Heart left ventricle (tissue), 16 donors: ENCODE measurements at places on chromosomes 7 and 10. TPM values are rescaled to one million over a fixed set of nuclear protein-coding genes. Genes with fewer than 3 reads are reported as not detected.

Gene FAM237B
- polyA plus RNA-seq = not detected

Gene DENND2A
- 6.2 TPM for polyA plus RNA-seq

Gene SFTPD
- polyA plus RNA-seq = 0.27 TPM

Gene C10orf90
- not detected for polyA plus RNA-seq

Gene XRCC2
- 0.14 TPM for polyA plus RNA-seq

Gene TMEM168
- polyA plus RNA-seq = 6.7 TPM

Gene SUGCT
- polyA plus RNA-seq = 4.2 TPM

DNA sequence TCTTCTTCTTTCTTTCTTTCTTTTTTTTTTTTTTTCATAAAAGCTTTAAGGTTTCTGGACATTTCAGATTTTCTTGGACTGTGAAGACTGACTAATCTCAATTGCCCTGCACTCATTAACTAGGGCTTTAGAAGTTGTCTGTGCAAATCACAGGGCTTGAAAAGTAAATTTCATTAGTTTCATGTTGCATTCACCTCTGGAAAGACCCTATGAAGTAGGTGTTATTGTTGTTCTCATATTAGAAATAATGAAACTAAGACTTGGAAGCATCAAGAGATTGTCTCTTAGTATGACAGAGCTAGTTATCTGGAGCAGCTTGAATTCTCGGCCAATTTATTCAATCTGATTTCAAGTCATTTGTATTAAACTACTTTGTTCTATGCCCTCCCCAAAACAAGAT, 28.2 kb upstream of the SEMA3D start:
- no peaks in the 10 kb centered on the region for H3K36me3 ChIP-seq
- H3K4me1 ChIP-seq = no peaks in the 10 kb centered on the region
- DNase-seq = no peak
- H3K27me3 ChIP-seq = no peaks in the 10 kb centered on the region

DNA sequence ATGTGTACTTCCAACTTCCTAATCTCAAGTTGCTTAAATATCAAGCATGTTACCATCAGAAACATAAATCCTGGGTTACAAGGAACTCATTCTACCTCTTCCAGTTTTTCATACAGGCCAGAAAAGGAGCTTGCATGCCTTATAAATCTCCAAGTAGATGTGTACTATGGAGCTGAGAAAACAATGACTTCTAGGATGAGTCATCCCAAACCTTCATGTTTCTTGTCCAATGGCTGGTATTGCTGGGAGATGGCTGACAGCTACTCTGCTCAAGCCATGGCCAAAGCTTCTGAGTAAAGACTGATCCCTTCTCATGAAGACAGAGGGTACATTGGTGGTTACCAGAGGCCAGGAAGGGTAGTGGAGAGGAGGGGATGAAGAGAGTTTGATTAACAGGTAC, 8.6 kb downstream of the RAPGEF5 start:
- no peak overlapping the region for H3K4me3 ChIP-seq
- no peak for DNase-seq

- H3K4me1 ChIP-seq = no peaks in the 10 kb centered on the region
- no peaks in the 10 kb centered on the region for H3K27me3 ChIP-seq
- H3K27ac ChIP-seq = no peak overlapping the region
- H3K36me3 ChIP-seq = no peaks in the 10 kb centered on the region
Observed at GRCh38 chr10:17179002-17179401, 22.5 kb downstream of the TRDMT1 start.

DNA sequence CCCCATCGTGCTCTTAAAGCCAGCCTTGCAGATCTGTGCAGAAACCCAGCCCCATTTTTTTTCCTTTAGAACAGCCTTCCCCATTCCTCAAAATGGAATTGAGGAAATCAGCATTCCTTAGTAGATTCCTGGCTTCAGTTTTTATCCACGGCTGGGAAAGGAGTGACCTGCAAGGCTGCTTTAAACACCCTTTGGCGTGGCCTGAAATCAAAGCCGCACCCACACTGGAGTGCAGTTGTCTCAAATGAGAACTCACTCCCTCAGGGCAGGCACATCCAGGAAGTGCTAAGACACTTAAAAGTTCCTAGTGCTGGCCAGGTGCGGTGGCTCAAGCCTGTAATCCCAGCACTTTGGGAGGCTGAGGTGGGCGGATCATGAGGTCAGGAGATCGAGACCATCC, 34.8 kb downstream of the HTR5A start:
- H3K27me3 ChIP-seq = peaks cover 10% of the 10 kb centered on the region
- no peaks in the 10 kb centered on the region for H3K36me3 ChIP-seq
- H3K27ac ChIP-seq = no peak overlapping the region
- H3K4me1 ChIP-seq = no peaks in the 10 kb centered on the region
- H3K4me3 ChIP-seq = no peak overlapping the region

DNA sequence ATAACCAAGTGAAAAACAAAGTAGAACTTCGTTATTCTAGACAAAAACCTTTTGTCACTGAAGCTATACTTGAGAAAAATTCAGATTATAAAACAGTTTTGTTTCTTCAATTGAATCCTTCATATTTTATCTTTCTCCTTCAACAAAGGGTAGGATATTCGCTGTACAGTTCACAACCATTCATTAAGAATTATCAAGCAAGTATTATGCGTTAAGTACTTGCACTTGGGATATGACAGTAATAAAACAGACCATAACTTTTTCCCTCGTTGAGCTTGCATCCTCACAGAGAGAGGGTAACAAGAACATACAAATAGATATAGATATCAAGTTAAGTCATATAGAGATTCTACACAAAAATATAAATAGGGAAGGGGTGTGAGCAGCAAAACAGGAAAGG, 61.2 kb upstream of the MEOX2 start:
- H3K4me1 ChIP-seq = peaks cover 20% of the 10 kb centered on the region
- DNase-seq = no peak
- H3K27me3 ChIP-seq = no peaks in the 10 kb centered on the region
- no peaks in the 10 kb centered on the region for H3K36me3 ChIP-seq
- H3K4me3 ChIP-seq = no peak overlapping the region

DNA sequence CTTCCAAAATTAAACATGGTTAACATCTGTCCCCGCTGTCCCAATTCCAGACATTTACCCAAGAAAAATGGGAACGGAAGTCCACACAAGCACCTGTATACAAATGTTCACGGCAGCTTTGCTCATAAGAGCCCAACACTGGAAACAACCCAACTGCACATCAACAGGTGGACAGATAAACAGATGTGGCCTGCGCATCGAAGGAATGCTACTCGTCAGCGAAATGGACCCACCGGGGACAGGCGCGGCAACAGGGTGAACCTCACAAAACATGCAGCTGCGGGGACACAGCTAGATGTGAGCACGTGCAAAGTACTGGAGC, 20.9 kb downstream of the GPR146 start:
- no peak overlapping the region for H3K27ac ChIP-seq
- peaks cover 8% of the 10 kb centered on the region for H3K4me1 ChIP-seq
- H3K27me3 ChIP-seq = no peaks in the 10 kb centered on the region
- no peak for DNase-seq

- H3K4me1 ChIP-seq = no peaks in the 10 kb centered on the region
- no peak overlapping the region for H3K4me3 ChIP-seq
- no peak overlapping the region for H3K27ac ChIP-seq
- no peaks in the 10 kb centered on the region for H3K36me3 ChIP-seq
- H3K27me3 ChIP-seq = no peaks in the 10 kb centered on the region
- DNase-seq = no peak
Observed at GRCh38 chr7:9231630-9232121, 798.3 kb downstream of the NXPH1 start.

DNA sequence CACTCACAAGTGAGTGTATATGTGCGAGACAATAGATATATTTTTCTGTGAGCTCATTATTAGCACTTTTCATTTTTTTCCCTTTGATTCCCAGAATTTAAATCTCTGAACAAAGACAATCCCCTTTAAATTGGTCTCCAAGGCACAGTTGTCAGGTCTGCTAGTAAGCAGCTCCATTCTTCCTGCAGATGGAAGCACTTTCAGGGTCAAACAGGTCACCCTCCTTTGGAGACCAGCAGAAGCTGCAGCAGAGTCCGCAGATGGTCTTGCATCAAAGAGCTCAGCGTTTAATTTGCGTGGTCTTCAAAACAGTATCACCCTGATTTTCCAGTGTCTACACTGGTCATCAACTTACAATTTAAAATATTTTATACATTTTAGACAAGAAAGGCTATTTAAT, 543.8 kb downstream of the ARL4A start:
- no peak overlapping the region for H3K4me3 ChIP-seq
- no peaks in the 10 kb centered on the region for H3K36me3 ChIP-seq
- H3K27ac ChIP-seq = no peak overlapping the region
- H3K4me1 ChIP-seq = no peaks in the 10 kb centered on the region

DNA sequence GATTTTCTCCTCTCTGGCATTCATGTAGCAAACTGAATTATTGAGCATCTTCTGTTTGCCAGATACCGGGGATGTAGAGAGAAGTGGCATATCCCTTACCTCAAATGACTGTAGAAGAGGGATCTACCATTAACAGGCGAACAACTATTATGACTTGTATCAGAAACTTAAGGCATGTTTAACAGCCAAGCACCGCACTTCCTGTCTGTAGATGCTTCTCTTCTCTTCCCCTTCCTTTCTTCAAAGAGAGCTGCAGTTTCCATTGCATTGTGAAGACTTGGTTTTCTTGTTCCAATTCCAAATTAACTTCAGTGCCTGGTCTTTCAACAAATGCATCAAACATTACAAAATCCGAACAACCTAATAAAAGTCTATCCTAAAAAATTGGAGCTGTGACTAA, 49.3 kb downstream of the LRRC4 start:
- H3K27ac ChIP-seq = no peak overlapping the region
- no peak for DNase-seq
- no peaks in the 10 kb centered on the region for H3K36me3 ChIP-seq
- peaks cover 4% of the 10 kb centered on the region for H3K4me1 ChIP-seq
- no peaks in the 10 kb centered on the region for H3K27me3 ChIP-seq

DNA sequence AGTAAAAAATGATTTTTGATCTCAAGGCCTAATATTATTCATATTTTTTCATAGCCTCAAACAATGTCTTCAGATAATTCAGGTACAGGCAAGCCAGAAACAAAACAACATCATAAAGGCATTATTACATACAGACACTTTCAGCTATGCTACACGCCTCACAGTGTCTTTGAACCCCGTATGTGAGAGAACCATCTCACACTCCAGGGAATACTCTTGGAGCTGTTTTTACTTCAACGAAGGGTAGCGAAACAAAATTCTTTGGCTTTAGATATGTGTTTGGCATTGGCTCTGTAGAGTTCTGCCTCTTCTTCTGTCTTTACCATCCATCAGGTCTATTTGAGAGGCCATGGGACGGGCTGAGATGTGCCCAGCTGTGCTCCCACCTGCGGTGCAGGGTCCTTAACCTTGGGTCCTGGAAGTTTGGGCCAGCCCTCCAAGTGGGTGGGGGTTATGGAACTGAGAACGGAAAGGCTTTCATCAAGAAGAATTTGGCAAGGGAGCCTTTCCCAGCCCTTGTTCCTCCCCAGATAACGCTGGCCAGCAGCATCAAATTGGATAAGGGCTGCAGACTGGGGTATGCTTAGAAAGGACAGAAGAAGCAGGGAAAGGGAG, 276.9 kb downstream of the TCF7L2 start:
- H3K4me1 ChIP-seq = no peaks in the 10 kb centered on the region
- no peaks in the 10 kb centered on the region for H3K27me3 ChIP-seq
- no peaks in the 10 kb centered on the region for H3K36me3 ChIP-seq
- no peak overlapping the region for H3K4me3 ChIP-seq
- H3K27ac ChIP-seq = peak overlapping the region; percentile 9

DNA sequence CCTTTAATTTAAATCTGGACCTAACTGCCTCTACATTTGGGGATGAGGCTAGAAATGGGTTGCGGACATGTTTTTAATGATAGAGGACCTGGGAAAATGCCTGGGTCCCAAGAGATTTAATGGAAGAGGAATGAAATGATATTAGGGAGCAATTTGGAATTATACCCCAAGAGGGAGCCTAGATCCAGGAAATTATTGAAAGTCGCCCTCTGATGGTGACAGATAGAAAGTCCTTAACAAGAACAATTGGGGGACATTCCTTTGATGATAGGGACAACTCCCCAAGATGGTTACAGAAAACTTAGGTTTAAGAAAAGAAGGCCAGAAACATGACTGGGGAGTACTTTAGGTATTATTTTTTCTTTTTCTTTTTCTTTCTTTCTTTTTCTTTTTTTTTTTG, 9.5 kb upstream of the TSGA13 start:
- no peak overlapping the region for H3K4me3 ChIP-seq
- no peaks in the 10 kb centered on the region for H3K4me1 ChIP-seq
- H3K36me3 ChIP-seq = no peaks in the 10 kb centered on the region
- DNase-seq = no peak
- no peaks in the 10 kb centered on the region for H3K27me3 ChIP-seq

GRCh38 chr10:132548106-132548823, 10.7 kb downstream of the INPP5A start:
- no peak for DNase-seq
- H3K4me1 ChIP-seq = peaks cover 60% of the 10 kb centered on the region
- no peaks in the 10 kb centered on the region for H3K27me3 ChIP-seq

DNA sequence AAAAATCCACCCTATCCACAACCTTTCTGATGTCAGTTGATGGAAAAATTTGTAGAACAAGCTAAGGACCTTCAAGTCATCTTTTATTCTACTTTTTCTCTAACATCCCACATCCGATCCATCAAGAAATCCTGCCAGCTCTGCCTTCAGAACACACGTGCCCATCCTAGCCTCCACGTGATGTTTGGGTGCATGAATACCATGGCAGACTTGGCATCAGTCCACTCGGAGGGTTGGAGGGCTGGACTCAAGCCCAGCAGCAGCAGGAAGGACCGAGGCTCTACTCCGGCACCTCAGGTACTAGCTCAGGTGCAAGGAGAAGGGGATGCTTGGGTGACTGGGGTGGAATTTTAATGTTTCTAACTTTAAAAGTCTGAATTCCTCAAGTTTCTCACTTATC, 428.6 kb downstream of the DPP6 start:
- no peak for DNase-seq
- no peaks in the 10 kb centered on the region for H3K36me3 ChIP-seq
- H3K27me3 ChIP-seq = no peaks in the 10 kb centered on the region
- H3K27ac ChIP-seq = no peak overlapping the region
- no peaks in the 10 kb centered on the region for H3K4me1 ChIP-seq

- no peaks in the 10 kb centered on the region for H3K27me3 ChIP-seq
- no peak overlapping the region for H3K27ac ChIP-seq
- no peaks in the 10 kb centered on the region for H3K4me1 ChIP-seq
- no peaks in the 10 kb centered on the region for H3K36me3 ChIP-seq
- no peak for DNase-seq
- H3K4me3 ChIP-seq = no peak overlapping the region
Observed at GRCh38 chr10:74344306-74344705, 193.3 kb downstream of the ADK start.

GRCh38 chr10:100917071-100917470, 4.3 kb downstream of the SLF2 start:
- no peak for DNase-seq
- peaks cover 8% of the 10 kb centered on the region for H3K4me1 ChIP-seq
- H3K36me3 ChIP-seq = peaks cover 63% of the 10 kb centered on the region

GRCh38 chr10:129530581-129530980, 63.5 kb downstream of the MGMT start:
- no peaks in the 10 kb centered on the region for H3K36me3 ChIP-seq
- no peaks in the 10 kb centered on the region for H3K4me1 ChIP-seq
- H3K27ac ChIP-seq = no peak overlapping the region
- no peaks in the 10 kb centered on the region for H3K27me3 ChIP-seq
- H3K4me3 ChIP-seq = no peak overlapping the region

DNA sequence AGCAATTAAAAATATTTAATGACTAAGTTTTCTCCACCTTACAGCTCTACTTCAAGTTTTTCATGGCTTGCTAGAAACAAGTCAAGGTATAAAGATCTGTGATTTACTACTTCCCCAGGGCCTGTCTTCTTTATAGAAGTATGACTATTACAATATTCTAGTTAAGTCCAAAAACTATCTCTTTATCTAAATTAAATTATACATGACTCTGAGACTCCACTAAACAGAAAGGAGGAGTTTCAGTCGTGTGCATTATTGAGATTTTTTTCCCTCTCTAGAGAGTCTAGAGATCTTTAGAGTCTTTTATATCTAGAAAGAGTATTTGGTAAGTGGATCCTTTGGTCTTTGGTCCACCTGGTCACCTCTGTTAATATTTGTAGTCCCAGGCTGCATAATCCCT, 100.7 kb downstream of the SEMA3E start:
- H3K36me3 ChIP-seq = no peaks in the 10 kb centered on the region
- H3K27me3 ChIP-seq = no peaks in the 10 kb centered on the region
- DNase-seq = no peak
- no peaks in the 10 kb centered on the region for H3K4me1 ChIP-seq
